Stimulated activated CD4-positive, alpha-beta T cell treated with anti-CD3 and anti-CD28 coated beads, Interleukin-1b, Interleukin-23, amount 100 ng/mL, for 4 hours (primary cell): ENCODE measurements at places on chromosomes 5 and 9.

DNA sequence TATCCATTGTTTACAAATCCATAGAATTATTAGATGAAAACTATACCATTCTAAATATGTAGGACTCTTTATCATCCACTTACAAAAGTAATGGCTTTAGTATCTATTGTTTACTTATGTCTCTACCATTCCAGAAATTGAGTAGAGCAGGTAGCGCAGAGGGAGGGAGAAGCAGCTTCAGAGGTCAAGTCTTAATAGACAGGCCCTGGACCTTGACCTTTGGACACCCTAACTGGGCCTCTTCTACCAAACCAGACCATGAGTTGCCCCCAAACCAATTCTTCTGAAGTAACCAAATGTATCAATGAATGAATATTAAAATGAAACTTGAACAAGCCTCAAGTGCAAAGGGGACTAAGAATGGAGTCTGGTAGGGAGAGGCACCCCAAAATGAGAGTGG lies 124.9 kb upstream of the ANKRD55 start:
- no peak for DNase-seq

- no peak for DNase-seq
Observed at GRCh38 chr5:16271851-16272250, 92.3 kb upstream of the MARCHF11 start.

GRCh38 chr9:115373000-115373709 lies 255.2 kb upstream of the TNC start:
- DNase-seq: no peak

DNA sequence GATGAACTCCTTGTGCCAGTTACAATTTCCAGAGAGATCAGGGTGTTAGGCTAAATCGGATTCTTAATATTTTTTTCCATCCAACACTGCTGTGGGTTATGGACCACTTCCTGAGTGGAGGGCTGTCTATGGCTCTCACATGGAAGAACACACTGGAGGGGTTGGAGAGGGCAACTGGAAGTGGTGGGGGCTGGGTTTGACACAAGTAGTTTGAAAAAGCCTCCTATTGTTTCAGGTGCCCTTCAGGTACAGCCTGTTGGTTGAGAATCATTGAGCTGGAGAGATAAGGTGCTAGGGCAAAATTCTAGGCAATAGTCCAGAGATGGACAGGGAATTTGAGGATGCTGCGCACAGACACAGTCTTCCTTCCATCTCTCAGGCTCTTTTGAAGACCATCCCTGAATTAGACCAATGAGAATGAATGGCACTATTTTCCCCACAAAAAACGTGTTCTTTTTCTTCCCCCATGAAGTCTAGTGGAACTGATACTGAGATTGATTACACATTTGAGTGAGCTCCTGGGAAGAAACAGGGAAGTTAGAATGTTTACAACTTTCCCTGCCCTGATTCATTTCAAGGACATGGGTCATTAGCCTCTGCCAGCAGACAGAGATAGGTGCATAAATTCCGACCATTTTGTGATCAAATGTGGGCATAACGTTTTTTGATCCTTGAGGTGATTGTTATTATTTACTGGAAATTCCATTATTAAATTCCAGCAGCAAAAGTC lies 87.7 kb downstream of the ACER2 start:
- DNase-seq: no peak

DNA sequence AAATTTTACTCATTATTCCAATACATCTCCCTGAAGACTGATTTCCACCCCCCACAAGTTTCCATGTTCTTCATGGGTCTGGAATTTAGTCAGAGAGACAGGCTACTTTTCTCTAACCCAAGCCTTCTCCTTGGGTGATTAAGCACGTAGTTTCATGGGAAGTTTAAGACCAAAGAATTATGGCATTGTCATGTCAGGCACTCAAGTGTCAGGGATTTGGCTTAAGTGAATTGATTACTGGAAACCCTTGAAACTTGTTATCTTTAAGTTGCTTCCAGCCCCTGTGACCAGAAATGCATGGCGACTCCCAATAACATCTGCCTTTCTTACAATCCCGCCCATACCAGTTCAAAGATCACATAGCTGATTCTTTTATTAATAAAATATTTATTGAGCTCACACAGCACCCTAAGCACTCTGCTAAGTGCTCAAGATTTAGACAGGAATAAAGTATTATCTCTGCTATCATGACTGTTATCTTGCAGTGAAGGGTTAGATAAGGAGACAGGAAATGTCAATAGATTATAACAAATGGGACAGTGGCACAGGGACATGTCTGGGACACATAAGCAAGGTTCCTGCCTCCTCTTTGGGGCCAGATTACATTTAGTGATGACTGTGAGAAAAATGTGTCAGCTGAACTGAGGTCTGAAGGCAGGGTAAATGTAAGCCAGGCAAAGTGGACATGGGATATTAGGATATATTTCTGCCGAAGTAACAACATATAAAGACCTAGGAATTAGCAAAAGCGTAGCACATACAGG lies 241.2 kb upstream of the TNC start:
- no peak for DNase-seq

- DNase-seq: peak; percentile 75
Observed at GRCh38 chr5:16616536-16617273, at the start of gene RETREG1. Gene RETREG1 (minus strand): TSS chr5:16616997. CDS start chr5:16616971, 26 bp downstream.

GRCh38 chr5:150295172-150295634 lies 5.6 kb upstream of the CAMK2A start:
- no peak for DNase-seq

DNA sequence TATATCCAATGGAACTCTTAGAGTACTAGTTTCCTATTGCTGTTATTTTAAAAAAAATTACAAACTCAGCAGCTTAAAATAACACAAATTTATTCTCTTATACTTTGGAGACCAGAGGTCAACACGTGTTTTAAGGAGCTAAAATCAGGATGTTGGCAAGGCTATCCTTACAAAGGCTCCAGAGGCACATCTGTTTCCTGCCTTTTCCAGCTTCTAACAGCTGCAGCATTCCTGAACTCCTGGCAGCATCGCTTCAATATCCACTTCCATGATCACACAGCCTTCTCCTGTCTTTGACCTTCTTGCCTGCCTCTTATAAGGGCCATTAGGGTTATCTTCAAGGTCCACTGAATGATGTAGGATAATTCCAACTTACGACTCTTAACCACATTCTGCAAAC lies 92.2 kb upstream of the CCNG1 start:
- DNase-seq: no peak

DNA sequence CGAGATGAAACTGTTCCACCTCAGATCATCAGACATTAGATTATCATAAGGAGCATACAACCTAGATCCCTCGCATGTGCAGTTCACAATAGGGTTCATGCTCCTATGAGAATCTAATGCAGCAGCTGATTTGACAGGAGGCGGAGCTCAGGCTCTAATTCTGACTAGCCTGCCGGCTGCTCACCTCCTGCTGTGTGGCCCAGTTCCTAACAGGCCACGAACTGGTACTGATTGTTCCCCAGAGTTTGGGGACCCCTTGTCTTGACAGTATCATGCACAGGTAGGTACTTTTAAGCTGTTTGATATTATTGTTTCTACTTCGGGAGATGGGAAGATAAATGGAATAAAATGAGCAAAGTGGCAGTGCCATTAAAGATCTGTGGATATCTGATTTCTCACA lies 66.9 kb downstream of the ZCCHC7 start:
- no peak for DNase-seq

- no peak for DNase-seq
Observed at GRCh38 chr9:71210326-71210725, 88.9 kb upstream of the TRPM3 start.

GRCh38 chr5:9401786-9402472 lies 143.9 kb downstream of the SEMA5A start:
- no peak for DNase-seq

DNA sequence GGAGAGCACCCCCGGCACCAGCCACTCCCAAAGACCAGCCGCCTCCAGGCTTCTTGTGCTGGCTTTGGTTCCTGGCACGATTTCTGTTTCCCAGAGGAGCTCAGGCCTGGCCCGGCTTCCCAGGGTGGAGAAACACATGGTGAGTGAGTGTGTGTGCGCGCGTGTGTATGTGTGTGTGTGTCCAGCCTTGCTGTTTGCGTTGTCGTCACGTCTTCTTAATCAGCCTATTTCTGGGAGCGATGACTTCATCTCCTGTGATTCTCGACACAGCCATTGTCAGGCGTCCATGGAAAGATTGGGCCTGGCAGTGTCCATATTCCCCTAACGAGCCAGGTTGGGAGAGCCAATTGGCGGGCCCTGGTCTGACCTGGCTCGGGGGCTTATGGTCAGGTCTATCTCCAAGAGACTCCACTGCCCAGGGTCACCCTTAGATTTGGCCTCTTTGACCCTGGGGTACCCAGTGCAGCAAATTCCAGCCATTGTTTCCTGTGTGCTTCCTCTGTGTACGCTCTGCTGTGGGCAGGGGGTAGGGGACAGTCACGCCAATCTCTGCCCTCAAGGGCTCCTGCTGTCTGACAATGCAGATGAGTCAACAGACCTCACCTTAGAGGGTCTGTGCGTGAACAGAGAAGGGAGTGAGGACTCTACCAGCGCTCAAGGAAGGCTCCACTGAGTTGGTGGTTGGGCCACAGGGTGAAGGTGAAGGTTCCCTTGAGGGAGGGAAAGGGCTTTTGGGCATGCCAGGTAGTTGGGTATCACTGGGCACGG lies 73.8 kb downstream of the DAB2IP start:
- no peak for DNase-seq

GRCh38 chr9:131193051-131193450 lies 67.7 kb downstream of the NUP214 start:
- no peak for DNase-seq

DNA sequence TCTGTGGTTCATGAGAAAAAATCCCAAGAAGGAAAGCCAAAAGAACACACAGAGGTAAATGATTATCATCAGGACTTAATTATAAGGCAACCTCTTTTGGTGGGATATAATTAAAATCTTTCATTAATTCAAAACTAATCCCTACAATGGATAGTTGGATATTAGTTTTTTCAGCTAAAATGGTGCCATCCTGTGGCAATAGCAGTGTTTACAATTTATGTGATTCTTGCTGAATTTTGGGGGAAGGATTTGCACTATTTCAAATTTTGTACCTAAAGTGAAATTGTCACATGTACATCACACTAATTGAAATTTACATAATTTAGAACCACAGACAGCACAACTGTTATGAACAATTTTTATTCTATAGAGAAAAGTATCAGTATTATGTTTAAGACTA lies 67.0 kb downstream of the CAST start:
- no peak for DNase-seq
